Progenitor cell of endocrine pancreas (in vitro differentiated cells): ENCODE measurements at places on chromosomes 3 and 15.

GRCh38 chr15:39235084-39235795 lies 345.6 kb upstream of the THBS1 start:
- no peak for DNase-seq

- DNase-seq: no peak
Measured at GRCh38 chr15:44194323-44195150, 534 bp downstream of the FRMD5 start.

- no peak for DNase-seq
Measured at GRCh38 chr3:20194793-20195460, 8.9 kb upstream of the SGO1 start.

DNA sequence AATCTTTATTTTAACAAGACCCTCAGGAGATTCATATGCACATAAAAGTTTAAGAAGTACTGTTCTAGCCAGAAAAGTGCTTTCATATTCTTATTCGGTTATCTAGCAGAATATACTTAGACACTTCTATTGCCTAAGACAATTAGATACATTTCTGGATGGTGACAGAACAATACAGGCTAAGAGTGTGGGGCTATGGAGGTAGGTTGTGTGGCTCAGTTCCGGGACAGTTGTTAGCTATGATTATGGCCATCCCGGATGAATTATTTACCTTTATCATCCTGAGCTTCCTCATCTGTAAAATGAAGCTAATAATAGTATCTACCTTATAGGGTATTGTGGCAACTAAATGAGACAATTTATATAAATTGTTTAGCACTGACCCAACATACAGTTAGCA lies 6.6 kb downstream of the FAM98B start:
- no peak for DNase-seq

DNA sequence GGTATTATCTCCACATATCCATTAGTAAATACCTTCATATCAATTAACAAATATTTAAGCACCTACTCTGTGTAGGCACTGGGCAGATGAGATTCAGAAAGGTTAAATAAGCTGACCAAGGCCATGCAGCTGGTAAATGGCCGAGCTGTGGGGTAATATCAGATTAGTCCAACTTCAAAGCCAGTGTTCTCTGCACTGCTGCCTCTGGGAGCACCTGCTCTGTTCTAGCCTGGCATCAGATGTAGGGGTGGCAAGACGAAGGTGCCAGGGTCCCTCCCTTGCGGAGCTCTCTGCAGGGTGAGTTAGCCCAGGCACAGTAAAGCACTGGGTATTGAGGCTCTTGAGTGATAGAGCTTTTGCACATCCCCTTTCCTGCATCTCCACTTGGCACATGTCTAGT lies 5.5 kb downstream of the TATDN2 start:
- no peak for DNase-seq

- DNase-seq: no peak
Measured at GRCh38 chr3:195616681-195617080, 32.9 kb upstream of the APOD start.

GRCh38 chr3:32202496-32202895 lies 36.0 kb upstream of the CMTM8 start:
- no peak for DNase-seq

DNA sequence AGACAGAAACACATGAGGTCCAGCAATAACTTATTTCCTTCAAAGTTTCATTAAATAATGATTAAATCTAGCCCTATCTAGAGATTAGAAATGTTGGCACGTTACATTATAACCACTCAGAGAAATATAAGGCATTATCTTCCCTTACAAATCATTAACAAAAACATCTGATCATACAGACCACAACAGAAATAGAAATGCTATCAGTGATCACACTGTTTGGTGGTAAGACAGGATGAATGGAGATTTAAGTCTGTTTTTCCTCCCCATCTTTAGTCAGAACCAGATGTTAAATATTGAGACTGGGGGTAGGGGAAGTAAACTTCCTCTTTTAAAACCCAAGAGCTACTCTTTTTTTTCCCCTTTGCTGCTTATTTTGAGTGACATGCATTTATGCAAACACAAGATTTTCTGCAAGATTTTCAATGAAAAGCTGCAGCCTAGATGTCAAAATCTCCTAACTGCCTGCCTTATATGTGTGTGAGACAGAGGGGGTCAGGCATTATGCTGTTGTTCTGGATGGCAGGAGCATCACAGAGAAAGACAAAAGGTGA lies 70.4 kb downstream of the CBLB start:
- no peak for DNase-seq

- DNase-seq: no peak
Measured at GRCh38 chr3:181613813-181614212, 97.9 kb upstream of the SOX2 start.

- DNase-seq: no peak
Measured at GRCh38 chr3:28777806-28778475, 429.3 kb upstream of the AZI2 start.

- no peak for DNase-seq
Measured at GRCh38 chr3:37030588-37030987, 37.3 kb downstream of the MLH1 start.
